Natural killer cell (primary cell): ENCODE measurements at places on chromosomes 11 and 22.

DNA sequence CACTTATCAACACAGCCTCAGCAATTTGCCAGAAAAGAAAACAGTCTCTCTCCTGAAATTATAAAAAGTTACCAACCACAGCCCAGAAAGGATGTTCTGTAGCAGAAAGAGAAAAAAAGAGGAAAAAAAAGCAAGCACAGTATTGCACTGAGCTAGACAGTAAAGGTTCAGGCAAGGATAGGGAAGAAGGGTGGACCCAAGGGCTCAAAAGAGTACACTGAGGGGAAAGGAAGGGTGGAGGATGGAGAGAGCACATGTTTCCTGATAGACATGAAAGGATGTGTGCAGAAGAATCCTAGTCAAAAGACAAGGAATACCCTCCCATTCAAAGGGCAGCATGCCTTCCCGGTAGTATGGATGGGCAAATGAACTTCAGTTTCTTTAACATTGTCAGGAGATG, 59.1 kb downstream of the RRAS2 start:
- H3K27ac ChIP-seq, result no peak overlapping the region
- DNase-seq, result no peak
- peaks cover 36% of the 10 kb centered on the region for H3K4me1 ChIP-seq
- no peaks in the 10 kb centered on the region for H3K36me3 ChIP-seq

GRCh38 chr11:76334826-76335389, 46.0 kb downstream of the THAP12 start:
- H3K27me3 ChIP-seq, result no peaks in the 10 kb centered on the region
- H3K4me1 ChIP-seq, result no peaks in the 10 kb centered on the region
- no peak overlapping the region for H3K27ac ChIP-seq
- DNase-seq, result no peak
- H3K36me3 ChIP-seq, result no peaks in the 10 kb centered on the region
- no peak overlapping the region for H3K4me3 ChIP-seq

DNA sequence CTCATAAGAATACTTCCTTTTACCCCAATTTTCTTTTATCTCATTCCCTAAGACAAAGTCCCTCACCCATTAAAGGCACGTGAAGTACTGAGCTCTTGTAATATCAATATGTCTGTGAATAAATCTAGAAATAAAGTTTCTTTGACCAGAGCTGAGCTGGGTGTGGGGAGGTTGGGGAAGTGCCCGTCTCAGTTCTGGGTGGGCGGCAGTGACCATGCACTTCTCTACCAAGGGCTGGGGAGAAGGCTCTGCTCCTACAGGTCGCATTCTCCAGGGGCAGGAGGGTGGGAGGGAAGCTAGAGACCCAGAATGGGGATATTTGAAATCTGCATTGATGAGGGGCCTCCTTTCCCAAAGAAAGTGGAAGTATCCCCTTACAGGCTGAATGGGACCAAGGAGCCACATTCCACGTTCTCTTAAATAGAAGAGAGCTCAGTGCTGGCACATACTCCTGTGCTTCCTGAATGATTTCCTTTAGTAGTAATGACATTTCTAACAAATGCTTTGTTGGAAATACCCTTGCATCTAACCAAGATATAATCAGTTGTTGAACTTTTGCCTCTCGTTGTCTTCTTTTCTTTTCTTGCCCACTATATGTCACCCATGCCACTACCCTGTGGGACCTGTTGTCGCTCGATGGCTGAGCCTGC, 16.1 kb downstream of the RBX1 start:
- no peaks in the 10 kb centered on the region for H3K27me3 ChIP-seq
- H3K4me3 ChIP-seq, result no peak overlapping the region

- H3K27me3 ChIP-seq, result peaks cover 7% of the 10 kb centered on the region
- no peaks in the 10 kb centered on the region for H3K36me3 ChIP-seq
- peaks cover 12% of the 10 kb centered on the region for H3K4me1 ChIP-seq
- no peak overlapping the region for H3K4me3 ChIP-seq
These were observed 4.1 kb downstream of the SBF2 start for GRCh38 chr11:10289765-10290380.

GRCh38 chr11:73244589-73245240, 26.6 kb downstream of the P2RY2 start:
- H3K36me3 ChIP-seq, result no peaks in the 10 kb centered on the region
- H3K4me1 ChIP-seq, result peaks cover 8% of the 10 kb centered on the region
- no peak overlapping the region for H3K27ac ChIP-seq
- DNase-seq, result no peak
